Stimulated activated CD4-positive, alpha-beta T cell treated with anti-CD3 and anti-CD28 coated beads, Interleukin-1b, Interleukin-23, amount 100 ng/mL, for 1 hour (primary cell): ENCODE measurements at places on chromosomes 4 and X.

DNA sequence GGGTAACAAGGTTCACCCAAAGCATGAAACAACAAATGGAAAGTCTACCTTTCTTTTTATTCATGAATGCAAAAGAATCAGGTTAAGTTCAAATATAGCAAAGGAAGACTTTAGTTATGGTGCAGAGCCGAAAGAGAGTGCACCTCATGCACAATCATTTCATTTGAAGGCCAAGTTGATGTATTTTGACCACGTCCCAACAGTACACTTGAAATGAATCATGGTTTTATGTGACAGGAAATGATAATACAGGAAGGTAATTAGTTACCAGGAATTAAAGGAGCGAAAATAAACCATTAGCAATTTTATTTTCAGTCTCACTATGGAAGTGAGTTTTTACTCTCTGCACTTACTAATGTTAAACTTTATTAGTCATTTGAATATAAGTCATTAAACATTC lies 281.2 kb upstream of the DIAPH2 start:
- no peak for DNase-seq

DNA sequence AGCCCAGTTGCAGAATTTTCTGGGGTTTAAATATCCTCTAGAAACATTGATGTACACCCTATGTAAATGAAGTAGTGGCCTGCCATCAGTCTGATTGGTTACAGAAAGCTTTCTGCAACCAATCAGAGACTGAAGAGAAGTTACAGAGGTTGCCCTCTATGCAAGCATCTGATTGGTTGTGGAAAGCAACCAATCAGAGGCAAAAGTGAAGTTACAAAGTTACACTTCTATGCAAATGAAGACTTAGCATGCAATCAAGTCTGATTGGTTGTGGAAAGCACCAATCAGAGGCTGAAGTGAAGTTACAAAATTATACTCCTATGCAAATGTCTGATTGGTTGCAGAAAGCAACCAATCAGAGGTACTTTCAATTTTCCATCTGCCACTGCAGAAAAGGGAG lies 51.9 kb upstream of the USP9X start:
- no peak for DNase-seq

GRCh38 chr4:16294455-16294854 lies 68.2 kb upstream of the TAPT1 start:
- no peak for DNase-seq

- no peak for DNase-seq
Observed at GRCh38 chr4:181138116-181138515, 1105.1 kb upstream of the TENM3 start.

DNA sequence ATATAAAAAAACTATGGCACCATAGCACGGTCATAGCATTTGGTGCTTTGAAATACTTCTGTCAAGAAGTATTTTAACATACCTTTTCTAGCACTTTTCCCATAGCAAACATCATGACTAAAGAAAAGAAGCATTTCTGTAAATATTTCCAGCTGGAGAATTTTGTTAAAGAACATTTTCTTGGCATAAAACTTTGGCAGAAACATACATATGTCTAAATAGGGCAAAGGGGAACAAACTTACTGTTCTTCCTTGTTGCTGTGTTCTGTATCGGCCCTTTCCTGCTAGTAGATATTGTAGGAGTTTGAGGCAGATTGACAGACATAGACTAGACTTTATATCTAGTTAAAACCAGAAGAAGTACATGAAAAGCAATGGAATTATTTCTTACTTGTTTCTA lies 2368.5 kb downstream of the PCDH7 start:
- no peak for DNase-seq

- no peak for DNase-seq
Observed at GRCh38 chr4:85761803-85762528, 287.0 kb downstream of the ARHGAP24 start.

- no peak for DNase-seq
Observed at GRCh38 chrX:129746557-129747470, 8.0 kb downstream of the XPNPEP2 start.

DNA sequence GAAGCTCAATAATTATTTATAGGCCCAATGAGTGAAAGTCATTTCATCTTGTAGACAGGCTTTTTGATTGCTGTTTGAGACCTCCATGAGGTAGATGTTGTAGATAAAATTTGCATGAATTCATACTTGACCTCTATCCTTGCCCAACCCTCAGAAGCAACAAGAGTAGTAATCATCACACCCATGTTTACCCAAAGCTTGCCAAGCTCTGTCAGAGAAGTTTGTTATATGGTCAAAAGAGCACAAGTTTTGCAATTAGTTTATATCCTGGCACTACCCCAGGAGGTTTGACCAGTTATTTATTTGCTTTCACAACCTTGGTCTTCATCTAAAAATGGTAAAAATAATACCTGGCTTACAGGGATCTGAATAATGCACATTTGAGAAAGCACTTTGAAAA lies 20.7 kb downstream of the ADH7 start:
- DNase-seq, result no peak

GRCh38 chrX:104270212-104270611 lies 15.5 kb upstream of the ESX1 start:
- no peak for DNase-seq

DNA sequence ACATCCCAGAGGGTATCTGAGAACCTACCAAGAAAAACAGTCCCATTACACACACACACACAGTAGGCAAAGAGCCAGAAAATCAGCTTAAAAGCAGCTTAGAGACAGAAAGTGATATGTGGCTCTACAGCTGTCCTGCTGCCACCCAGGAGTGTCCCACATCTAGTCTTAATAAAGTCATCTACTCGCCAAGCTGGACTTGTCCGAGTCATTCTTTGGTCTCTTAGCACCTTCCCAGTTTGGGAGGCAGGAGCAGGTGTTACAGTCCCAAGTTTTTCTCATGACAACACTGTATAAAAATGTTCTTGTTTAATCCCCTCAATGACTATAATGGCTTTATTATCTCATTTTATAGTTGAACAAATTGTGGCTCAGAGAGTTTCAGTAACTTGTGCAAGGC lies 252.5 kb upstream of the CASK start:
- DNase-seq, result no peak

- no peak for DNase-seq
Observed at GRCh38 chrX:125742811-125743210, 423.1 kb downstream of the TEX13C start.

- DNase-seq, result no peak
Observed at GRCh38 chr4:28799696-28800095, 1920.5 kb upstream of the PCDH7 start.

GRCh38 chr4:185128272-185129119 lies 14.6 kb upstream of the SLC25A4 start:
- DNase-seq, result no peak

DNA sequence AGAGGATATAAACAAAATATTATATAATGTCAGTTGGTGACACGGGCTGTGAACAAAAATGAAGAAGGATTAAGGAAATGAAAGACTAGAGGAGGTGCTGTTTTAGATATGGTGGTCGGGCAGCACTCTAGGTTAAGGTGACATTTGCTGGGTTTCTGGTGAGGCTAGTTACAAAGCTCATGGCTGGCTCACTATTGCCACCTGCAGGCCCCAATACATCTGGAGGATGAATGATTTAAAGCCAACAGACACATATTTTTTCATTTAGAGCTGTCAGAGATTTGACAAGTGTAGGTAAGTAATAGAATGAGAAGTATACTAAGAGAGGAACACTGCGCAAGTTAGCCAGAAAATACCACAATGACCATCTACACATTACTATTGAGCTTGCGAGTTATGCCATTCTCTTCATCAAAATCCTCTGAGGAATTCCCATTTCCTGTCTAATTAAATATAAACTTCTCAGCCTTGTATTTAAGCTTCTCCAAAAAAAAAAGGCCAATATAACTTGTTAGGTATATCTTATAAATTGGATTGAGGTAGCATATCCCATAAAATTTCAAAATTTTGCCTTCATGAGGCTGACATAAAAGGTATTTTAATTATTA lies 6.4 kb upstream of the FGG start:
- DNase-seq, result peak; percentile 15

GRCh38 chr4:127832585-127832984 lies 48.1 kb upstream of the PLK4 start:
- DNase-seq, result no peak

- DNase-seq, result no peak
Observed at GRCh38 chr4:113563691-113564378, 197.7 kb downstream of the CAMK2D start.

DNA sequence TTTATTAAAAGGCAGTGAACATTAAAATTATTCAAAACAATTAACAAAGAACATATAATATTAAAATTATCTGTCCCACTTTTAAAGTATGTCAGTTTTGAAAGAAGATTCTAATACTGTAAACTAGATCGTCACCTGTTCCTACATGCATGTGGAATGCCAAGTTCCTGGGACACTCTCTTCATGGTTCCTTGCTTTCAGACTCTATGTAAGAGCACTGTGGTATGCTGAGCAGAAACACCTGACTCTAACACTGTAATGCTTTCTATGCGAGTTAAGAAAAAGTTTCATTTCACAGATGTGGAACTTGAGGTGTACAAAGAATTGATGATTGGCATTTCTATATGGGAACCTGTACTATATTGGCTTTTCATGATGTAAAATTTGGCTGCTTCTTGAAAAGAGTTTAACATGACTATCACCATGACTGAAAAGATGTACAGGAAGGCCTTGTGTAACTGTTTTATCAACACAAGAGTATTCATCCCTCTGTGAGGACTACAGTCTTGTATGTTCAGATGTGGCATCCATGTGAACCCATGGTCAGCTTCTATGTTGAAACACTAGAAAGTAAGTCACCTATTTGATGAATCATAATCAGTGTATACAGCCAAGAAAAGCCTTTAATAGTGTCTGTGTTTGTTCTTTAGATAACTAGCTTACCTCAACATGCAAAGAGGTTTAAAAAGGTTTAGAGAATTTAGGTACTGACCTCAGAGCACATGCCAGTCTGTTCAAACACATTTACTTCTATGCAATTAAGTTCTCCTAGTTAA lies 354.5 kb downstream of the ARHGAP24 start:
- DNase-seq, result no peak

DNA sequence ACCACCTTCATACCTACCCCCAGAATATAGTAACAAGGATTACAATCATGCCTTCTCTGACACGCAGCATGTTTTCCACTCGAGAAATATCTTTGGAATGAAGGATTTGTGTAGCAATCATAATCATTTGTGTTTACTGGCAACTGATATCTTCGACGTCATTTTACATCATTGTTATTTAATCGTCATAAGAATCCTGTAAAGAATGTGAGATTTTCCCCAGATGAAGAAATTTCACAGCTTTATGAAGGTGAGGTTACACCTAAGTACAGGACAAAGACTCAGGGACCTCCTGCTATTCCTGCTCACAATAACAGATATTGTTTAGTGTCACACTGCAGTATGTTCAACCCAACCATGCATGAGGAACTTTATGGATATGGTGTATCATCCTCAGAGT lies 198.2 kb upstream of the LDB2 start:
- no peak for DNase-seq

GRCh38 chr4:158760866-158761265 lies 8.0 kb upstream of the FNIP2 start:
- DNase-seq, result no peak

GRCh38 chr4:1349359-1350168 lies 2.6 kb downstream of the UVSSA start:
- no peak for DNase-seq

DNA sequence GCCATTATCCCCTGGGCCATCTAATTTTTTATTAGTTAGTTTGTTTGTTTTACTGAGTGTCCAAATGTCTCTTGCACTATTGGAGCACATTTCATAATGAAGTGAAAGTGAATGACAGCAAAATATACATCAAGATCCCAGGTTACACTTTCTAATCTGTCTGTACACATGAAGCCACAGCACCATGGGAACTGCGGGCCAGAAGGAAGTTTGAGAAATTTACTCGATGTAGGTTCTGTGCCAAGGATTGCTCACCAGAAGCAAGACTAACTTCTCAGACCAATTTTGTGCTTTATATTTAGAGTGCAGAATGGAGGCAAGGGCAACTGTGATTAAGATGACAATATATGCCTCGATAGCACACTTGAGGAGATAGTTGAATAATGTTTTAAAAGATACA lies 258.0 kb downstream of the COL25A1 start:
- DNase-seq, result no peak

DNA sequence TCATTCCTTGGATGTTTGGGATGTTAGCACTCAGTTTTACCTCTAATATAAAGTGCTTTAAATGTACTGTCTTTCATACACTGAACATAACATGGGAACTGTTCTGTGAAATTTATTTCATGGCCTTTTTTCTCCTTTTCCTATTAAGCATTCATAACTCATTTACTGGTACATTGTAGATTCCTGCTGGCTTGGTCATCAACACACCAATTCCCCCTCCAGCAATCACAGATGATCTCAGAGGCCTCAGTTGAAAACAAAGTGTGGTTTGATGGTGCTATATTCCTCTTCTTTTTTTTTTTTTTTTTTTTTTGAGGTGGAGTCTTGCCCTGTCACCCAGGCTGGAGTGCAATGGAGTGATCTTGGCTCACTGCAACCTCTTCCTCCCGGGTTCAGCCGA lies 61.9 kb upstream of the FAM47B start:
- DNase-seq, result no peak

GRCh38 chr4:142567620-142568451 lies 278.3 kb downstream of the INPP4B start:
- DNase-seq, result no peak

- DNase-seq, result no peak
Observed at GRCh38 chrX:465418-466215, 78.9 kb upstream of the PPP2R3B start.

DNA sequence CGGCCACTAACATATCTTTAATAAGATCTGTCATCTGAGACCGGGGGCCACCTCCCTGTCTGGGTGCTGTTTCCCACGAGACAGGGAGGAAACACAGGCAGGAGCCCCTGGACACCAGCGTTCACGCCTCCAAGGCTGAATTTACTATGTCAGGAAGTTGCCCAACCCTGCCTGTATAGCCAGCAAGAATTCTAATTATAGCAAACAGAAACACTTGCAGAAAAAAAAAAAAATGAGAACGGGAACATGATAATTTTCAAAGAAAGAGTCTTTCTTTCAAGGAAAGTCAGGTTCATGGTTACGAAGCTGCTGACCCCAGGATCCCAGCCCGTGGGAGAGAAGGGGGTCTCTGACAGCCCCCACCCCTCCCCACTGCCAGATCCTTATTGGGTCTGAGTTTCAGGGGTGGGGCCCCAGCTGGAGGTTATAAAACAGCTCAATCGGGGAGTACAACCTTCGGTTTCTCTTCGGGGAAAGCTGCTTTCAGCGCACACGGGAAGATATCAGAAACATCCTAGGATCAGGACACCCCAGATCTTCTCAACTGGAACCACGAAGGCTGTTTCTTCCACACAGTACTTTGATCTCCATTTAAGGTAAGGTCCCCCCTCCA lies at the start of gene IL3RA:
Gene IL3RA (plus strand): TSS at position 455 of the 613 bp plus-strand sequence. CDS start 4,981 bp downstream, outside the sequence.
- DNase-seq, result no peak

GRCh38 chr4:159227984-159228383 lies 125.1 kb downstream of the RAPGEF2 start:
- DNase-seq, result no peak

GRCh38 chr4:73392936-73393335 lies 11.2 kb upstream of the ALB start:
- no peak for DNase-seq

- no peak for DNase-seq
Observed at GRCh38 chr4:55980725-55981124, 32.0 kb downstream of the CEP135 start.

GRCh38 chr4:186820391-186820891 lies 96.8 kb upstream of the FAT1 start:
- no peak for DNase-seq
